GM04503 (cell line): ENCODE measurements at places on chromosomes 1 and 21.

DNA sequence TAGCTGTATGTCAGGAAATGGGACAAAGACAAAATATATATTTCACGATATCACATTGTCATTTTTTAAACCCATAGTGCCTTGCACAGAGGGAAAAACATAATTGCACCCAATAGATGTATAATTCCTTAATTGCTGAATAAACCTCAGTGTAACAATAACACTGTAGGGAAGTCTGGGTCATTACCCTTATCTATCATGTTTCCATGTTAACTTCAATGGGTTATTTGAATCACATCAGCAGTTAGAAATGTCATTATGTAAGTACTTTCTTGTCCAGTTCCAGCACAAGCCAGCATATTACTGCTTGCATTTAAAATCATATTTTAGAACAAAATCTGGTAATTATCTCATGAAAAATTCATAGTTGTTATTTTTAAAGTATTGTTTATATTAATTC, 222.7 kb downstream of the HMCN1 start:
- DNase-seq = no peak

DNA sequence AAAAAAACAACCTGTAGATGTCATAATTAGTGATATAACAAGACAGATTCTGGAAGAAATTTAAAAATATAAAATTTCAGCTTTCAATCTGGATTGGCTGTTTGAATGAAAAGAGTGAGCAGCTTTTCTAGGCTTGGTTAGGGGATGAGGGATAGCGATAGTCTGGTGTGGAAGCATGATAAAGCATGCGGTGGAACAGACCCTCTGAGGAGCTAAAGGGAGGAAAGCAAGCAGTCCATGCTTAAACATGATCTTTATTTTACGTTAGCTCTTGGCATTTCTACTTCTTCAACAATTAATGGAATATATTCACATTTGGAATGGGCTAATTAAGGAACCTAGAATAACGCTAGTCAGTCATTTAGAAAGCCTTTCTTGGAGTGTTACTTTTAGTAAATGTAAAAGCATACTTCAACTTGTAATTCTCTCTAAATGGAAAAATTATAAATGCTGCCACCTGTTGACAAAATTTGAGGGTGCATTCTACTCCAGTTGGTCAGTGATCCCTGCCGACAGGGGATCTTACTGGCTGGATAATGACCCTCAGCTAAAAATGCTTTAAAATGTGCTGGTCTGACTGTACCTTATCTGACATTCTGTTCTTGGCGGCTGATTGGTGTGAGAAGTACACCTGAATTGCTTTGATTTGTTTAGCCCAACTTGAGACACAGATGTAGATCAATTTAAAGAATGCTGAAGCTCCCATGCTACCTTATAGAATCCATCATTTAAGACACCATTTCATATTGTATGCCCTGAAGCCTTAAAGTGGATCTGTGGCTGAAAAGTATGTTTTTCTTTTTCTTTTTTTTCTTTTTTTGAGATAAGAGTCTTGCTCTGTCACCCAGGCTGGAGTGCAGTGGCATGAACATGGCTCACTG, 61.2 kb downstream of the AK4 start:
- no peak for DNase-seq

- no peak for DNase-seq
These were observed 21.3 kb downstream of the PDE4B start for GRCh38 chr1:65813956-65814355.

- DNase-seq = no peak
These were observed 82.6 kb upstream of the EDEM3 start for GRCh38 chr1:184836934-184837895.

- no peak for DNase-seq
These were observed 117.1 kb upstream of the SPAG17 start for GRCh38 chr1:118302145-118302544.

- no peak for DNase-seq
These were observed 116.1 kb downstream of the SPATA17 start for GRCh38 chr1:217747156-217747769.
